ENCODE measurements at places on chromosomes 11 and 22. TPM values are rescaled to one million over a fixed set of nuclear protein-coding genes. Genes with fewer than 3 reads are reported as not detected.

DNA sequence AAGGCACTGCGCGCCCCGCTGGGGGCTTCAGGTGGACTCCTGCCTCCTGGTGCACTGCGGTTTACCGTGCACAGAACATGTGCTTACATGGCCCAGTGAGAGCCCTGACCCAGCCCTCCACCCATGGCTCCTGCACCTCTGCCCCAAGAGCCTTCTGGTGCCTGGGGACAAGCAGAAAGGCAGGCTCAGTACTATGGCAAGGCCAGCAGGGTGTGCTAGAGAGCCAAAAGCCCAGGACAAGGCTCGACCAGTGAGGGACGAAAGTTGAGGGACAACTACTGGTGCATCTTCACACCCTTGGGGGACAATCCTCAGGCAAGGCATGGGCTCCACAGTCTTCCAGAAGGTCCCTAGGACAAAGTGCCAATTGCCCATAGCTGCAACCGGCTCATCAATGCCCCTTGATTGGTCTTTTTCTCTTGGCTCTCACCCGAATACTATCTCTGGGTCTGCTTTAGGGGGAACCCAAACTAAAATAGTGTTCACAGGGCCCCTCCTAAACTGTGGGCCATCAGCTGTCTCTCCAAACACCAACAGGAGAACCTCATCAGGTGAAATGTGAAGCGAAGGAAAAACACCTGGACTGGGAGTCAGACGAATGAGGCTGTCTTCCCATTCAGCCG, 13.5 kb downstream of the PGA5 start:
- H3K36me3 ChIP-seq = no peaks in the 10 kb centered on the region
- peak; percentile 77 for DNase-seq
- no peak overlapping the region for H3K27ac ChIP-seq
- H3K4me1 ChIP-seq = no peaks in the 10 kb centered on the region
- no peak overlapping the region for H3K4me3 ChIP-seq

The LRP5 gene
- total RNA-seq = 101 TPM

The MRGPRE gene
- not detected for total RNA-seq

The GAS2L1 gene
- total RNA-seq = 27.2 TPM

DNA sequence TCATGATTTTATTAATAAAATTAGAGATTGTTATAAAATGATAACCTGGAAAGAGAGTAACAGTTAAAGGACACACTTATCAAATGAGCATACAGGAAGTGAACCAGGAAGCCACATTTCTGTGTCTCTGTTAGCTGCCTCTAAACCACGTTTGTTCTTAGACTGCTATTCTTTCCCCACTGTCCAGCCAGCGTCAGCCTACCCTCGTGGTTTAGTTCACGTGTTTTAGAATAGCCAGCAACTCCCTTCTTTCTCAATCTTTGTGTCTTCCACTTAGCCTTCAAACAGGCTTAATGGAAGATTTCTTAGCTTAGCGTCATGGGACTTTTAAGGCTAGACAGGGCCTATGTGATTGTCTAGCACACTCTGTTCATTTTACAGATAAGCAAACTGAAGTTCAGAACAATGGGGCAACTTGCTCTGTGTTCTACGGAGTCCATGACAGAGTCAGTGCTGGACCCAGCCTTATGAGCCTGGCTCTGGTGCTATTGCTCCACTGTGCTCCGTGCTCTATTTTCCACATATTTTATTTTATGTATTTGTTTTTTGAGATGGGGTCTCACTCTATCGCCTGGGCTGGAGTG, 27.2 kb downstream of the GRAMD1B start:
- no peaks in the 10 kb centered on the region for H3K27me3 ChIP-seq
- H3K27ac ChIP-seq = peak overlapping the region; percentile 24
- no peaks in the 10 kb centered on the region for H3K36me3 ChIP-seq
- no peaks in the 10 kb centered on the region for H3K4me1 ChIP-seq

- DNase-seq = no peak
- no peaks in the 10 kb centered on the region for H3K27me3 ChIP-seq
- H3K4me1 ChIP-seq = no peaks in the 10 kb centered on the region
- H3K4me3 ChIP-seq = no peak overlapping the region
- no peak overlapping the region for H3K27ac ChIP-seq
- no peaks in the 10 kb centered on the region for H3K36me3 ChIP-seq
Measured at GRCh38 chr11:93591247-93591898, 48.2 kb upstream of the SMCO4 start.

GRCh38 chr11:62033191-62034035, 66.0 kb upstream of the FTH1 start:
- no peak overlapping the region for H3K27ac ChIP-seq
- no peaks in the 10 kb centered on the region for H3K27me3 ChIP-seq
- no peaks in the 10 kb centered on the region for H3K4me1 ChIP-seq
- H3K4me3 ChIP-seq = no peak overlapping the region
- H3K36me3 ChIP-seq = no peaks in the 10 kb centered on the region
